ENCODE measurements at places on chromosomes 4 and X.

GRCh38 chr4:107261241-107261874 is 225.2 kb upstream of the DKK2 start:
- DNase-seq, result no peak

- no peak for DNase-seq
These were observed 75.3 kb downstream of the DHRSX start for GRCh38 chrX:2425286-2426071.

GRCh38 chr4:22356987-22357596 is 158.8 kb downstream of the ADGRA3 start:
- DNase-seq, result no peak

- DNase-seq, result no peak
These were observed 37.5 kb upstream of the MAOA start for GRCh38 chrX:43618366-43619205.

GRCh38 chrX:105647749-105648148 is 174.6 kb upstream of the NRK start:
- DNase-seq, result no peak

- no peak for DNase-seq
These were observed 944 bp downstream of the KLF8 start for GRCh38 chrX:56233100-56233499.

DNA sequence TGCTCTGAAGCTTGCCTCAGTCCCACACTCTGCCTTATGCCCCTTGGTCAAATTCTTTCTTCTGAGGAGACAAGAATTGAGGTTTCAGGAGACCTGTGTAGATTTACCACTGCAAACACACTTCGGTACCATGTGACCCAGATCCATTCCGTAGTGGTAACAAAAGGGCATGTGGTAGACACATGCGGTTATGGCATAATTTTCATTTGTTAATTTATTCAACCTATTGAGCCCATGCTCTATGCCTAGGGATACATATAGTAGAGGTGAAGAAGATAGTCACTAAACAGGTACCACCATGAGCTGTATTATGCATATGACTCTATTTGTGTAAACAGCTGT is 190.9 kb downstream of the NDST4 start:
- DNase-seq, result no peak

GRCh38 chr4:113591982-113592381 is 169.6 kb downstream of the CAMK2D start:
- DNase-seq, result no peak

- no peak for DNase-seq
These were observed 4.2 kb upstream of the OTUD5 start for GRCh38 chrX:48961585-48962091.

- DNase-seq, result no peak
These were observed 270.6 kb upstream of the SLC7A11 start for GRCh38 chr4:138512756-138513155.

DNA sequence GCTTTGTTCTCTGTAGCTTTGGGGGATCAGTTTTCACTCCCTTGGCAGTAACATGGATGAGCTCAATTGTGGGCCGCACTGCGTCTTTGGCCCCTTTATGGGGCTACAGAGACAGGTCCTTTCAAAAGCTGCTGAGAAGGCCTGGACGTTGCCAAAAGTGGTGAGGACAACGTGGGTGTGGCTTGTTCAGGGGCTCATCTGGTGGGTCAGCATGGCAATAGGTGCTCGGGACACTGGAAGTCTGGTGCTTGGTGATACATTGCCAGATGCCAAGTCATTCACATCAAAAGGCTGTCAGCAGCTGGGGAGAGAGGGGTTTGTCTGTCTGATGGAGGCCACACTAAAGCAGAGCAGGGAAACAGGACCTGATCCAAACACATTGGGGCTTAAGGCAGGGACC is 149.8 kb upstream of the EOLA2 start:
- DNase-seq, result no peak

- no peak for DNase-seq
These were observed 407.4 kb downstream of the TEX13C start for GRCh38 chrX:125727117-125727516.

GRCh38 chrX:34365471-34365870 is 233.4 kb upstream of the FAM47A start:
- no peak for DNase-seq

DNA sequence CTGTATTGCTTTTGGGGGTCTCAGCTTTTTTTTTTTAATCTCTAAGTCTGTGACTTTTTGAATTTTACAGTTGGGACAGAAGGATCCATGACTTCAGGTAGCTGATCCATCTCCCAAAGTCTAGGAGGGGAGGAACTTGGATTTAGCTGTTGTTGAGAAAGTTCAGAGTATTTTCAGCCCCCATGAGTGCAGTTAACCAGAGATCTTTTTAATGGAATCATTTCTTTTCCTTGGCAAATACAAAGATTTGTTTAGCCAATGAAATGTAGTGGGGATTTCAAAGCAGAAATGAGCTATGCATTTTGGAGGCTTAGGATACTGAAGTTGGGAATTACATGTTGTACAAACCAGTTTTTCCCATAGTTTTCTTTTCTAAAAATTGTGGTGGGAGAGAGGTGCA is 18.1 kb downstream of the FNIP2 start:
- DNase-seq, result no peak

- DNase-seq, result no peak
These were observed 19.7 kb downstream of the HTRA3 start for GRCh38 chr4:8289151-8289750.

DNA sequence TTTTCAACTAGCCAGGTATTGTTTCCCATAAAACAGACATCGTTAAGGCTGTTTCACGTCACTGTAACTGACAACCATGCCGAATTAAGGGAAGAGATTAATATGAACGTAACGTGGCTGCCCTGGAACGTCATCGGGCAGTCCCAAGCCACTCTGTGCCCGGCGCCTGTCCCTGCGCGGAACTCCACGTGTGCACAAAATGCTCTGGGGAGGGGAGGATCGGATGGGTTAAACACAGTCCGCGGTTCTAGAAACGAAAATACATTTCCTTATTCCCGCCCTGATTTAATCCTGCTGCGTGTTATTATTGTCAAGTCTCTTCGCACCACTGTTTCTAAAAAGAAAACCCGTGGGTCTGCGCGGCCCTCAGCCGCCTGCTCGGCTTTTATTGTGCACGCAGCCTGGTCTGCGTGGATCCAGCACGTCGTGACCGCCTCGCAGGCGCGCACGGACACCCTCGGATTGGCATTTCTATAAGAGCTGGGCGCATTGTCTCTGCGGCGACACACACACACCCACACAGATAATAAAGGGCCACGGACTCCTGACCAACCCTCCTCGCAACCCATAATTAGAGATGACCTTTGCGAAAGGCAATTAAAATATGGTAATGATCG is 69.6 kb upstream of the BCOR start:
- DNase-seq, result no peak

DNA sequence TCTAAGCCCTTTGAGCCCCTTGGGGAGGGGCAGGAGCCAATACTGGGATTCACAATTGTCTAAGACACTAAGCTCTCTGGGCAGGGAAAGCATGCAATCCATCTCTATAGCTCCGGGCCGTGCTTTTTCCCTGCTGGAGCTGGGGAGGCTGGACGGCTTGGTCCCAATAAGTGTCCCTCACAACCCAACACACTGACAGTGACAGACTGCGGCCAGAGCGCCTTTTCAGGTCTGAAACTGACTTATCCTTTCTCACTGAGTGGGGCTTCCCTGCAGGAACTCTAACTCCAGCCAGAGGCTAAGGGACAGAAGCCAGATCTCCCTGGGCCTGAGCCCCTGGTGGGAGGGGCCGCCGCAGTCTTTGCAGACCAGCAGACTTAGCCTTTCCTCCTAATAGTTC is 146.6 kb upstream of the PBDC1 start:
- DNase-seq, result no peak

- DNase-seq, result no peak
These were observed 66.9 kb upstream of the WDR17 start for GRCh38 chr4:175998782-175999181.

DNA sequence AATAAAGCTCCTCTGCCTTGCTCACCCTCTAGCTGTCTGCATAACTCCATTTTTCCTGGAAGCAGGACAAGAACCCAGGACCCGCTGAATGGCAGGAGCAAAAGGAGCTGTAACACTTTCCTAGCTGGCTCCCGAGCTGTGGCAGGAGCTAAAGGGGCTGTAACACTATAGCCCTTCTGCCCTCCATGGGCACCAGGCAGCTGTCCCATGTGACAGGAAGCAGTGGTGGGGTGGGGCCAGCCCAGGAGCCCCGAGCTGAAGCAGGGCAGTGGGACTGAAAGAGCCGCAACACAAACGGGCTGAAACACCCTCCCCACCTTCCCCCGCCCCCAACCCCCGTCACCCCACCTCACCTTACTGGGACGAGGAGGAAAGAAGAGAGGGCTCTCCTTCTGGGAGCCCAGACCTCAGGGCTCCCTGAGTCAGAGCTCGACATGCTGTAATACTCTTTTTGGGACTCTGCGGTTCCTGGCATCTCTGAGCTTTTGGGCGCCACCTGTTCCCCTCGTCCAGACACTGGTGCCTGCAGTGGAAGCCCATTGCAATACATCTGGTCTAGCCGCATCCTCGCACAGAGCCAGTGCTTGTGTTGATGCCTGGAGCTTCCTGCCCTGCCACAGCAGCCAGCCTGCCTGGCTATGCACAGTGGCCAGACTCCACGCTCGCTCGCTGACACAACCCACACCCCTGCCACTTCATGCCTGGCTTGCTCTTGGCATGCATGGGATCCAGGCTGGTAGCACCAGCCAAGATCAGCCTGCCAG is 39.4 kb downstream of the PPM1K start:
- DNase-seq, result peak; percentile 13

DNA sequence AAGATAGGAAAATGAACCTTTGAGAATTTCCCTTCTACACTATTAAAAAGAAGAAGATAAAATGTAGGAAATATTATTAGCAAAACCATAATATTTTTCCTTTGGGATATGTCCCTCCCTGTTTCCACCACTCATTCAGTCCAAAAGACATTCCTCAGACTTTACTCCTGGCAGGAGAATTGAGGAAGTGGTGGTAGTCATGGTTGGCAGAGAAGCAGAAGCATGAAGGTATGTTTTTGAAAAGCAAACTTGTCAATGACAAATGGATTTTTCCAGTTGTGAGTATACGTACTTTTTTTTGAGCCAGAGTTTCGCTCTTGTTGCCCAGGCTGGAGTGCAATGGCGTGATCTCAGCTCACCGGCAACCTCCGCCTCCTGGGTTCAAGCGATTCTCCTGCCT is 13.7 kb downstream of the STAG2 start:
- no peak for DNase-seq

- no peak for DNase-seq
These were observed 54.4 kb downstream of the MCUB start for GRCh38 chr4:109614466-109614865.

DNA sequence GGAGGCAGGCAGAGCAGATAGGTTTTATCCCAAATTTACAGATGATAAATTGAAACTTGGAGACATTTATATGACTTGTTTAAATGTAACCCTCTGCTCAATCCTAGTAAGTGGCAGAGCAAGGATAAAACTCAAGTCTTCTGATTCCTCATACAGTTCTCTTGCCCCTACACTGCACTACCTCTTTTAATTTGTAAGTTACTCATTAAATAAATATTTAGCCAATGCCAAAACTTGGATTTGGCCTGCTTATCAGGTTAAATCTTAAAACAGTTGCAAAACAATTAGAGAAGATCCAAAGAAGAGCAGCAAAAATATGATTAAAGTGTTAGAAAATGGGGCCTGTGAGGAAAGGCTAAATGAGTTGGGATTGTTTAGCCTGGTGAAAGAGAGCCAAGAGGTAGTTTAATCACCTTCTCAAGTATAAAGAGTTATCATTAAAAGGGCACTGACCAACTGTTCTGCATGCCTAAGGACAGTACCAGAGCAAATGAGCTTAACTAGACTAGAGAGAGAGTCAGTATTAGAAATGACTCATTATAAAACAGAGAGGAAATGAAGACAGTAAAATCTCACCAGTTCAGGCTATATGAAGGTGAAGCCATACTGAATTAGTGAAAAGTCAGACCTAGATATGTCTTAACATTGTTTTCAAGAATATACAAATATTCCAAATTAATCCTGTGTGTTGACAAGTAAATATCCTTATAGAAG is 146.3 kb downstream of the GRIA3 start:
- DNase-seq, result no peak

DNA sequence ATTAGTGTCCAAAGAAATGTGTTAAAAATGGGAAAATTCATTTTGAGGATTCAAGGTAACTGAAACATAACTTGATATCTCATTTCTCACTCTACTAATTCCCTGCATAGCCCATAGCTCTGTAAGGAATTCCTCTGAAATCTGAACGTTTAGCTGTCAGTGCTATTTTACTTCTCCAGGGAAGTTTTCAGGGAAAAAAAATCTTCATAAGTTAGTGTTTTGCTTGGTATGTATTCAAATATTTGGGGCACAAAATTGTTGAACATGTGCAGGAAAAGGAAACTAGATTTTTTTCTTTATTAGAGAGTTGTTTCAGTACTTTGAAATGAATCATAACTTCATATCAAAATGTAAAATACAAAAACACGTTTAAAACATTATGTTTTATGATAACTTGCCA is 891.4 kb downstream of the CENPC start:
- no peak for DNase-seq

GRCh38 chr4:13553081-13553480 is 8.8 kb upstream of the NKX3-2 start:
- DNase-seq, result no peak

- no peak for DNase-seq
These were observed 24.8 kb upstream of the CYBB start for GRCh38 chrX:37755025-37755424.

DNA sequence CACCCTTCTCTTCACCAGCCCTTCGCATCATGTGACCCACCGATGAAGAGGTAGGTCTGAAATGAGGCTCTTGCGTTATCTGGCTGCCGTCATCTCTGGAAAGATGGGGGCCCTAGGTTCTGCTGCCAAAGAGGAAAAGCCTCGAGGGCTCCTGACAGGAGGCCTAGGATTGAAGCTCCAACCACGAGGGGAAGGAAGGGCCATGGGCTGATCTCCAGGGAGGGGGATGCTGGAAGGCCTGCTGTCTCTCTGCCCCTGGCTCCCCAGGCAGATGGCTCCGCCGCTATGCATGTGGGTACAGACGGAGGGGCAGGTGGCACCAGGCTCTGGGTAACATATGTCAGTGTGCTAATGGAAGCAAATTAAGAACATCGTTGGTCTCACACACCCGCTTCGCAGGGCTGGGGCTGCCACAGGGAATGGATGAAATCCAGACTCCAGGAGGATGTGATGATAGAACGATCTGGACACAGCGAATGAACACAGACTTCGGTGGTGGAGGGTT is 44.9 kb downstream of the AFAP1 start:
- no peak for DNase-seq

- DNase-seq, result no peak
These were observed 55.9 kb upstream of the LEF1 start for GRCh38 chr4:108224611-108225053.

DNA sequence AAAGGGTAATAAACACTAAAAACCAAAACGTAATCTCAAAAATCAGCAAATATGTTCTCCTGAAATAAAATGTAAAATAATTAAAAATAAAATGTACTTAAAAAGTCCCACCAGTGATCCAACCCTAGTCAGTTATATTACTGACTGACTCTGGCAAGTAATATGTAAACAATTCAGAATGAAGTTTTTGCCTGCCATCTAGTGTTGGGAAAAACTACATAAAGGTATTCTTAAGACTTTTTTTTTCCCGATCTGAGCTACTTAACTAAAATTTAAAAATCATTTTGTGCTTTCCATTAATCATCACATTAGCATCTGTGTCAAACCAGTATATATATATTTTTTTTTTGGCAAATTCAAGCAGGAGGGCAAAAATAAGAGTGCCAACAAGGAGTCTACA is 24.0 kb downstream of the RCHY1 start:
- DNase-seq, result no peak

All from stimulated activated CD4-positive, alpha-beta T cell treated with anti-CD3 and anti-CD28 coated beads, Interleukin-4, amount 100 ng/mL, for 4 hours (primary cell).